ENCODE measurements at places on chromosomes 13 and 19. TPM values are rescaled to one million over a fixed set of nuclear protein-coding genes. Genes with fewer than 3 reads are reported as not detected.

GRCh38 chr19:16949496-16950023, 60.8 kb downstream of the F2RL3 start:
- no peak for DNase-seq
- no peak overlapping the region for H3K4me3 ChIP-seq
- H3K27me3 ChIP-seq: no peaks in the 10 kb centered on the region
- H3K36me3 ChIP-seq: no peaks in the 10 kb centered on the region

DNA sequence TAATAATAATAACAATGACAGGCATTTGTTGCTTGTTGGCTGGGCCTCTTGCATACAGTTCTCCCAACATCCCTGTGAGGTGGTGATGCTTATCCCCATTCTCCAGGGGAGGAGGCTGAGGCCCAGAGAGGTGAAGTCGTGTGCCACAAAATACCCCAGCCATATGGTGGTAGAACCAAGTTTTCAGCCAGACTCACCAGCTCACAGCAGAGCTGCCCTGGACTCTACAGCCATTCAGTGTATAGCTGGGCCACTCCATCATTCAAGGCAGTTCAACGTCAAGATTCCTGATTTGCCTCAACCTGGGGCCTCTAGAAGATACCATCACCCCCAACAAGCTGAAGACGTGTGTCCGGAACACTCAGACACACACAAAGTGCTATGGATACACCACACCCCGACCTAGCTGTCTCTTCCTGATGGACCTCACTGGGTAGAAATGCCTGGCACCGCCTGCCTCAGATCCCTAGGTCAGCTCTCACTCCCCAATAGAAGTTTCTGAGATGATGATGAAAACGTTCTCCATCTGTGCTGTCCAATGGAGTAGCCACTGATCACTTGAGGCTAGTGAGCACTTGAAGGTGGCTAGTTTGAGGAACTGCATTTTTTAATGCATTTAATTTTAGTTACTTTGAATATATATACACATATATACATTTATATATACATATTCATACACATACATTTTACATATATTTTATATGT, 4.3 kb upstream of the CEACAM19 start:
- no peaks in the 10 kb centered on the region for H3K36me3 ChIP-seq
- no peak overlapping the region for H3K4me3 ChIP-seq
- no peak for DNase-seq
- no peaks in the 10 kb centered on the region for H3K27me3 ChIP-seq
- no peak overlapping the region for H3K27ac ChIP-seq

Gene ZNF829
- 3.2 TPM for total RNA-seq

- H3K4me3 ChIP-seq: no peak overlapping the region
- no peaks in the 10 kb centered on the region for H3K36me3 ChIP-seq
Observed at GRCh38 chr19:10104665-10105508, 1.3 kb upstream of the PPAN start.

GRCh38 chr13:23810685-23811240, 78.4 kb downstream of the MIPEP start:
- no peaks in the 10 kb centered on the region for H3K4me1 ChIP-seq
- DNase-seq: no peak
- H3K27ac ChIP-seq: no peak overlapping the region
- no peaks in the 10 kb centered on the region for H3K27me3 ChIP-seq
- H3K4me3 ChIP-seq: no peak overlapping the region
